ENCODE measurements at places on chromosomes 7 and 10. TPM values are rescaled to one million over a fixed set of nuclear protein-coding genes. Genes with fewer than 3 reads are reported as not detected.

CALML3 gene
- 0.33 TPM for total RNA-seq

SCRN1 gene
- total RNA-seq: 124 TPM

VSTM4 gene
- 30.1 TPM for total RNA-seq

LIPJ gene
- total RNA-seq: 0.22 TPM

CDNF gene
- total RNA-seq: 3.0 TPM

CNTNAP2 gene
- total RNA-seq: 68.8 TPM

C10orf53 gene
- total RNA-seq: not detected

ZNF488 gene
- 7.5 TPM for total RNA-seq

PDE6C gene
- total RNA-seq: 4.2 TPM

PAPSS2 gene
- total RNA-seq: 15.2 TPM

HOXA10 gene
- not detected for total RNA-seq

SLIT1 gene
- total RNA-seq: 8.2 TPM

TMEM168 gene
- 57.1 TPM for total RNA-seq

TMEM176A gene
- total RNA-seq: 15.6 TPM

CCL24 gene
- total RNA-seq: not detected

AEBP1 gene
- 143 TPM for total RNA-seq

STEAP2 gene
- 16.8 TPM for total RNA-seq

C10orf95 gene
- total RNA-seq: 0.93 TPM

DRGX gene
- total RNA-seq: 1.3 TPM

PTF1A gene
- total RNA-seq: 2.8 TPM

TLX1 gene
- not detected for total RNA-seq

AKR1C2 gene
- 10.4 TPM for total RNA-seq

LYZL1 gene
- total RNA-seq: not detected

ERVW-1 gene
- total RNA-seq: not detected

NSUN6 gene
- total RNA-seq: 50.0 TPM

ANKRD2 gene
- 0.55 TPM for total RNA-seq

GPNMB gene
- total RNA-seq: 110 TPM

AGMO gene
- 0.27 TPM for total RNA-seq

USP6NL gene
- total RNA-seq: 35.7 TPM

MLXIPL gene
- 0.82 TPM for total RNA-seq

ASIC3 gene
- 4.4 TPM for total RNA-seq

ASB10 gene
- total RNA-seq: 0.44 TPM

All from camera-type eye (tissue), 1 donor.